ENCODE measurements at places on chromosomes 7 and 10.

GRCh38 chr7:99309111-99309510, 16.6 kb upstream of the ARPC1A start:
- DNase-seq: no peak

DNA sequence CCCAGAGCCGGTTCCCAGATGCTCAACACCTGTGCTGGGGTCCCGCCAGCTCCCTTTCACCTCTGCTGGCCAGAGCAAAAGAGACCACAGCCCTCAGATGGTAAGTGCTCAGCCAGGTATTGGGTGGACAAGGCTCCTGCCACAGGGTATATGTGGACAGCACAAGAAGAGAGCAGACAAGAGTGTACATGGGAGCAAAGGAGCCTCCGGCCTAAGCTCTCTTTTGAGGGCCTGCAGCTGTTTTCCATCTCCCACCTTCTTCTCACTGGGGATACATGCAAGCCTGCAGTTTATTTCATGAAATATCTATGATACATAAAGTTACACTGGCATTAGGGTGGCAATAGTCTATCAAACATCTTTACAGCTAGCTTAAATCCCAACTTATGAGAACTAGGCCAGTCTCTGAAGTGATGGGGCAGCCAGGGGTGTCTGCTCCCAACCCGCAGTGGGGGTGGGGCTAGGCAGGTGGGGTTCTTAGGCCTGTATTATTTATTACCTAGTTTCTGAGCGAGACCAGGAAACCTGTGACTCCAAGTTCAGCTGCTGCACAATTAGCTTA, 50.4 kb upstream of the DDC start:
- no peak for DNase-seq

DNA sequence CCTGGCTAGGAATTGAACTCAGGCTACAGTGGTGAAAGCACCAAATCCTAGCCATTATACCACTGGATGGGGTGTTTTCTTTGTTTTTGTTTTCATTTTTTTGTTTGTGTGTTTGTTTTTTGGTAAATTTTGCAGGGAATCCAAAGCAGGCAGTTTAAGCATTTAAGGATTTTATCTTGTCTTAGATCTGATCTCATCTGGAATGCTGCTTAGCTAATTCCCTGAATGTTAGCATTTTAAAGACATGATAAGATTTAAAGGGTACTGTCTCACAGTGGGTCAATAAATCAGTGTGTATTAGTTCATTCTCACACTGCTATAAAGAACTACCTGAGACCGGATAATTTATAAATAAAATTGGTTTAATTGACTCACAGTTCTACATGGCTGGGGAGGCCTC, 5.6 kb upstream of the MKLN1 start:
- DNase-seq: no peak

GRCh38 chr10:114615600-114616007, 42.5 kb downstream of the ABLIM1 start:
- no peak for DNase-seq

DNA sequence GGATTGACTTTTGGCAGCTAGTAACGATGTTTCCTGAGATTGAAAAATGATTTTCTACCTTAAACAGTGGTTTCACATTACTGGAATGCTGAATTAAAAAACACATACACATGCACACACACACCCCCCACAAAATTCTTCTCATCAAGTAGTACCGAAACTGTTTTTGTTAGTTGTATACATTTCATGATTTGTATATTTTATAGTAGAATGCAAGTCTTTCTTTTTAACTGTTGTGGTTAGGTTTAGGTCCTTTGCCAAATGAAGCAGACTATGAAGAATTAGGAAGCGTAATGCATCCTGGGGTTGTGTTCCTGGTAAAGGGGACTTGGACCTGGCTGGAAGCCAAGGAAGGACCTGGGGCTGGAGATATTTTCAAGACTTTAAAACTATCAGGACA, 505.8 kb downstream of the SUGCT start:
- DNase-seq: no peak

DNA sequence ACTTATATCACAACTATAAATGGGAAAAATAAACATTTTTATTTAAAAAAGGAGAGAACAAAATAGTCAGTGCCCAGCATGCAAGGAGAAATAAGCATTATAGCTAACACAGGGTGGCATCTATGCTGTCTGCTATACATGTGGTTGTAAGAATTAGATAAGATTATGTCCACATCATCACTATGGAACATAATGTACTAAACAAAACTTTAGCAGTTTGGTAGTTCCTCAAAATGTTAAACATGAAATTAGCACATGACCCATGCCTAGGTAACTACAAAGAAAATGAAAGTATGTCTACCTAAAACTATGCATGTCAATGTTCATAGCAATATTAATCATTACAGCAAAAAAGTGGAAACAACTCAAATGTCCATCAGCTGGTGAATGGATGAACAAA, 28.7 kb upstream of the RUFY2 start:
- DNase-seq: no peak
